ENCODE measurements at places on chromosomes 4 and X. TPM values are rescaled to one million over a fixed set of nuclear protein-coding genes. Genes with fewer than 3 reads are reported as not detected.

PF4V1 gene
- total RNA-seq, result not detected

BEX5 gene
- total RNA-seq, result 10.6 TPM

TCEAL6 gene
- not detected for total RNA-seq

MAGEB10 gene
- not detected for total RNA-seq

HTT gene
- 38.6 TPM for total RNA-seq

MFAP3L gene
- 13.2 TPM for total RNA-seq

DNA sequence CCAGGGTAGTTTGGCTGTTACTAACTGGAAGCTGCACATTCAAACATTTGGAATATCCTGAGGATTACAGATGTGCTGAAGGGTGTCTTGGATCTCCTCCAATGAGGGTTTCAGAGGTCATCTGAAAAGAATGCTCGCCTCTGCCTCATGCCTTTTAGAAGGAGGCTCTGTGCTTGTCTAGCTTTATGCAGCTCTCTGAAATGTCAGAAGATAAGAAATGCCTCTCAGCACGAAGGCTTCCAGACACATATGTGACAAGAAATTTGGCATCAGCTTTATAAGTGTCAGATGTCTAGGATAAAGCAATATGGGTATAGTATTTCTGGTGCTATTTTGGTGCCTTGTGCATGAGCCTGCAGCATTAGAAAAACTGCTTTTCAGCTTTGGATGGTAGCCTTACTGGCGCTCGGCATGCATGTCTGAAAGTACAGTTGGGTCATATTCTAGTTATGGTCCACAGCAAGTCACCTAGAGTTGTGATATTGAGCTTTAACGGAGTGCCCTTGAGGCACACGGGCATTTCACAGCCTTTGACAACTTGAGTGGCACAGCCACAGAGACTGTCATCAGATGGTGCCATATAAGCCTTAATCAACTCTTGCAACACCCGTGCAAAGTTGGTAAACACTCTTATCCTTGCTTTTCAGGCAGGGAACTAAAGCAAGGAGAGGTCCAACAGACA lies 70.8 kb upstream of the PGRMC2 start:
- peak; percentile 78 for DNase-seq

DNA sequence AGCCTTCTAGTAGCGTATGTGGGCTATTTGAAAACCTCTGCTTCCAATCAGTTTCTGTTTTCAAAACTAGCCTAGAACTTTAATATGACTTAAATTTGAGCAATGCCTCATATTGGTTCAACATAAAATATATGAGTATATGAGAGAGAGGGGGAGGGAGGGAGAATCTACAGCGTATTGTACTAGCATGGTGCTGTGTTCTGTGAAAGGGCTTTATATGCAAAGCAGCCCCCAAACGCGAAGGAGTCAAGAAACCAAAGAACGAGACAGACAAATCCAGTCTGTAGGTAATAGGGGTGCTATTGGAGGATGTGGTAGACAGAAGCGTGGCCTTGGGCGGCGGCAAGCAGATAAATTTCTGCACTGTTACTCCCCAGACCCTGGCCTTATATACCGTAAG lies 784 bp upstream of the ANXA5 start:
- DNase-seq, result no peak

DNA sequence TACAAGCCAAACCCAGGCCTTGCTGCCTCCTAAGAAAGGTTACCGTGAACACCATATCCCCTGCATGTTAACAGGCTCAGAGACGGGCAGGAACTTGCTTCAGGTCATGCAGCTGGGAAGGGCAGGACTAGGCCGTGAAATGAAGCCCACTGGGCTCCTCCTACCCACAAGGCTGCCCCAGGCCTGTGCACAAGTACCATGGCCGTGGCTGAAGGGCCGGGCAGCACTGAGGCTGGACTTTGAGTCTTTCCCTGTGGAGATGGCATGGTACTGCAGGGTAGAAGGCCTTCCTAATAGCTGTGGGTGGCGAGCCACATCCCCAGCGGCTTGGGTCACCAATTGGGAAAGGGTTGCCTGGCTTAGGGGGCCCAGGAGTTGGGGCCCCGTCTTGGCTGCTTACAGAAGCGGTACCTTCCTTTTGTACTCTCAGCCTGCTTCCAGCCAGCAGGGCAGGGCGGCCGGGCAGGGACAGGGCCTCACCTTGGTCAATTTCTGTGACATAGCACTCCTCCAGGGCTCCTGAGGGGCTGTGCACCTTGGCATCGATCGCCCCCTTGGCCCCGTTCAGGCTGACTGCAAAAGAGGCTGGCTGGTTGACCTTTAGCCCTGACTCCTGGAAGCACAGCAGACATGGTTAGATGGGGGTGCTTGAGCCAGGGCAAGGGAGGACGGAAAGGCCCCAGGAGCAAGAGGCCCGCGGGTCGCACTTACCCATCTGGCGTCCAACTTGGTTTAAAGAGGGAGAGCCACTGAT lies 23.8 kb downstream of the FLNA start:
- peak; percentile 6 for DNase-seq

DNA sequence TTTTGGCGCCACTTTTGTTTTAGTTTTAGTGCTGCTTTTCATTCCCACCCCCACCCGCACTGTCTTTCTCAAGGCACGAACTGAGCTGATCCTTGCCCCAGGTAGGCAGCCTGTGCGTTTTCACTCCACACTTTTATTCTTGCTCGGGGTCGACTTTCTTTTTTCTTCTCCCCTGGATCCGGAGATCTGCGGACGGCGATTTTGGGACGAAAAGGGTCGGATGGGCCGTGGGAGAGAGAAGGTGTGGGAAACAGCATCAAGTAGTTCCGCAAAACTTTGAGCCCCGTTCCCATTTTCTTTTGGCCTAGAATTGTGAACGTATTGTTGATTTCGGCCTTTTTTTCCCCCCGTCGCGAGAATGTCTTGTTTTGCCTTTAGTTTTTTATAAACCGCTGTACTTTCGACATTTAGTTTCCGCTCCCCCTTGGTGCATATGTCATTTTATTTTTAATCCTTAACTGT lies 531 bp downstream of the STAG2 start:
- peak; percentile 7 for DNase-seq

DNA sequence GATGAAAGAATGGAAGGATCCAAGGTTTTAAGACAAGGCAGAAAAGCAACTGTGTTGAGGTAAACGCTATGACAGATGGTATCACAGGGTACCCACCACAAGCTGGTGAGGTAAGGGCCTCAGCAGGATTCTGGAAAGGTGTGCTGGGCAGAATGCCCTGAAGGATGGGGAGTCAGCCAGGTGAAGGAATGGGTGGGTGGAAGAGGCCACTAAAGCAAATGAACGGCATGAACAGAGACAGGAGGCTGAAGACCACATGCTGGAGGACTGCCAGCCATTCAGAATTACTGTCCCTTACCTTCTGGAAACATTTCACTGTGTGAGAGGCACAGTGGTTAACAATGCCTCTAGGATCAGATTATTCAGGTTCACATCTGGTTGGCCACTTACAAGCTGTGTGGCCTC lies 23.6 kb downstream of the GPRIN3 start:
- no peak for DNase-seq

DNA sequence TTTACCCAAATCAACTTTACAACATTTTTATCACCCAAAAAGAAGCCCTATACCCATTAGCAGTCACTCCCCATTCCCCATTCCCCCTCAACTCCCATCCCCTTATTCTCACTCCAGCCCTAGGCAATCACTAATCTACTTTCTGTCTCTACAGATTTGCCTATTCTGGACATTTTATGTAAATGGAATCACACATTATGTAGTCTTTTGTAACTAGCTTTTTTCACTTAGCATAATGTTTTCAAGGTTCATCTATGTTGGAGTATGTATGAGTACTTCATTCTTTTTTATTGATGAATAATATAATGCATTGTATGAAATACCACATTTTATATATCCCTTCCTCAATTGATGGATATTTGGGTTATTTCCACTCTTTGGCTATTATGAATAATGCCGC lies 36.1 kb upstream of the HERC5 start:
- no peak for DNase-seq

DNA sequence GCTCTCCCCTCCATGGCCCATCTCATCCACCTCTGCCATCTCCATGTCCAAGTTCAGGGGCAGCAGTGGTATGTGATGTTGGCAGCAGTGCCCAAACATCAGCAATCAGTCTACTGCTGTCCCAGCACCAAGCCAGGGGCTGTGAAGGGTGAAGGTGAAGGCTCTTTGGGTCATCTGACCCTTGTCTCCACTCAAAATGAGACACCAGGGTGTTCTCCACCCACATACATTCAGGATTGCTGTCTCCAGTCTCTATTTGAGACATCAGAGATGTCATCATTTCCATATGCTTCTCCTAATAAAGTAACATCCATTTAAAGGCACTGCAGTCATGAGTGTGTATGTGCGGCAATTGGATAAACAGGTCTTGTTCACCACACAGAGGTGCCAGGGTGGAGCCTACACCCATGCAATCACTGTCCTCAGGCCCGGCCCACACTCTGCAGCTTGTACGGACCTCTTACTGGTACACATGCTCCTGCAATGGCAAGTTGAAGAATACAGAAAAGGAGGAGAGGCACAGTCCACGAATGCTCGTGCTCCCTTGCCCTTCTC lies 22.2 kb downstream of the MAML3 start:
- DNase-seq, result no peak

DNA sequence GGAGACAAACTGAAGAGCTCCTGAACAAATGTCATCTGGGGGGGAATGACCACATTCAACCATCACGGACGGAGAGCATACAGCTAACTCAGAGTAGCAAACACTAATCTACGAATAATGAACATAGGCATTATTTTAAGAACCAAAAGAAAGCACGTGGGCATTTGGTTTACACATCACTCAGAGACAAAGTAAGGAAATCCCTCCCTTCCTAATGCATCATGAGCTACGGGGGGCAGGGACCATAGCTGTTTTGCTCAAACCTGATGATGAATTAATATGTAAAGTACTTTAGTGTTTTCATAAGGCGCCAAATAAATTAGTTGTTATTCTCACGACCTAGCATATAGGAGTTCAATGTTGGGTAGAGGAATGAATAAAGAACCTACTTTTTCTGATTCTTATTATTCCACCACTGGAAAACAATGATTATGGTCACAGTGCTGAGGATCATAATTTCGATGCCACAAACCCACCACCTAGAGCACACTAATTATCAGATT lies 11.7 kb upstream of the TMEM156 start:
- DNase-seq, result no peak

DNA sequence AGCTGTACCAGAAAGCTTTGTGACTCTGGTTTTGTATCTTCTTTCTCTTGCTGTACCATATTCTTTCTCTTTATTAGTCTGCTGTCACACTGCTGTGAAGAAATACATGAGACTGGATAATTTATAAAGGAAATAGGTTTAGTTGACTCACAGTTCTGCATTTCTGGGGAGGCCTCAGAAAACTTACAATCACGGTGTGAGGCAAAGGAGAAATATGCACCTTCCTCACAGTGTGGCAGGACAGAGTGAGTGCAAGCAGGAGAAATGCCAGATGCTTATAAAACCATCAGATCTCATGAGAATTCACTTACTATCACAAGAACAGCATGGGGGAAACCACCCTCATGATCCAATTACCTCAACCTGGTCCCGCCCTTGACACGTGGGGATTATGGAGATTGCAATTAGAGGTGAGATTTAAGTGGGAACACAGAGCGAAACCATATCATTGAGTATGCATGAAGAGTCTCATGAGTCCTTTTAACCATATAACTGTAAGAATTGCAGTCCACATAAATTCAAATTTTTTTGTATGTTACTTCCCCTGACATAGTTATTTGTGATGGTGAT lies 67.4 kb upstream of the INPP4B start:
- DNase-seq, result no peak

- DNase-seq, result no peak
Measured at GRCh38 chr4:11593576-11594116, 165.0 kb upstream of the HS3ST1 start.

DNA sequence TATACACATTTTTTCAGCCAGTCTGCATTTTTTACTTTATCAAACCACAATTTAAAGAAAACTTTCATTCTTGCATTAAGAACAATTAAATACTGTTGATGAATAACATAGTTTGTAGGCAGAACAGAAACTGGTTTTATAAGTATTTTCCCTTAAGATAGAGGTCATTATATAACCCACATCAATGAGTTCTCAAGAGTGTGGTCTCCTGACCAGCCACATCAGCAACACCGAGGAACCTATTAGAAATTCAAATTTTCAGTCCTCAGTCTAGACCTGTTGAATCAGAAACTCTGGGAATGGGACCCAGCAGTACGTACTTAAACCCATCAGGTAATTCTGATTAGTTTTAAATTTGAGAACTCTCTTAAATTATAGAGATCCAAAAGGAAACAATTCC lies 299.6 kb upstream of the ARSJ start:
- DNase-seq, result no peak

DNA sequence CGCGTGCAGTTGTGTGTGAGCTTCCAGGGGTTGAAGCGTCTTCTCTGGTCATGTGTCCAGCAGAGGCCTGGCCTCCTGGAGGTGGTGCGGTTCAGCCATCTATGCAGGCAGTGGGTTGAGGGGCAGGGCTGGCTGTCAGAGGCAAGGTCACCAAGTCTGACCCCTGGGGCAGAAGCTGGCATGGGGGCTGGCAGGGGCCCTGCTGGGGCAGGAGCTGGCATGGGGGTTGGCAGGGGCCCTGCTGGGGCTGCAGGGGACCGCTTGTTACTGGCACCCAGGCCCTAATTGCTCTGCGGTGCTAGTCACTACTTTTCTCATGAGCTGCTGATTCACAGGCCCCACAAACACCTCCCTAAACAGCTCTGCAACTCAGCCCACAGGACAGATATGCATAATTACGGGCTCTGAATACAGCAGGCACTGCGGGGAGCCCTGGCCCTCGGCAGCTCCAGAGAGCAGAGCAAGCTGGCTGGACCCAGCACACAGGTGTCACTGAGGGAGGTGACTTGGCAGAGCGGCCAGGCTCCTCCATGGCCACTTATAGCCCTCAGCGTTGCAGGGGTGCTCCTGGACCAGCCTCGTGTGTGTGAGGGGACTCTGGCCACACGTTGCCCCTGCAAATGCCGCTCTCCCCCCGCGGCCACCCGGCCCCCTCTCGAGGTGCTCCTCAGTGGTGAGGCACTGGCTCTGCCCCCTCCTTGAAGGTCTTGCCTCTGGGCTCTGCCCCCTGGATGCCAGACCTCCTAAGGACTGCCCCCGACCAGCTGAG lies 32.7 kb downstream of the CPLX1 start:
- no peak for DNase-seq

DNA sequence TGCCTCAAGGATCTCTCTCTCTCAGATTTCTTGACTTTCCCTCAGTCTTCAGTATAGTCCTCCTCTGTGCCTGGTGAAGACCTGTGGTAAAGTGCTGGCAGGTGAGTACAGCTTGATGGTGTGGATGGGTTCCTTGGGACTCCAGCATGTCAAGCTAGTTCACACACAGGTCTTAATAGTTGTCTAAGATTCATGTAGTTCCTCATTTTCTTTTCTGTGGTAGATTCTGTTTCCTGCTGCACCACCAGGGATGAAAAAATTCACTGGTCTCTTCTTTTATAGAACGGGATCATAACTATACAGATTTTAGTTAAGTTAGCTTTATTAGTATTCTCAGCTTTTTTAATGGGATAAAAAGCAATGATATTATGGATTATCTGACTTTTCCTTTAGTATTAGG lies 32.5 kb upstream of the PAQR3 start:
- no peak for DNase-seq
